ENCODE measurements at places on chromosomes 4 and X.

- no peak for DNase-seq
These were observed 133.6 kb upstream of the C1QTNF7 start for GRCh38 chr4:15294202-15294601.

DNA sequence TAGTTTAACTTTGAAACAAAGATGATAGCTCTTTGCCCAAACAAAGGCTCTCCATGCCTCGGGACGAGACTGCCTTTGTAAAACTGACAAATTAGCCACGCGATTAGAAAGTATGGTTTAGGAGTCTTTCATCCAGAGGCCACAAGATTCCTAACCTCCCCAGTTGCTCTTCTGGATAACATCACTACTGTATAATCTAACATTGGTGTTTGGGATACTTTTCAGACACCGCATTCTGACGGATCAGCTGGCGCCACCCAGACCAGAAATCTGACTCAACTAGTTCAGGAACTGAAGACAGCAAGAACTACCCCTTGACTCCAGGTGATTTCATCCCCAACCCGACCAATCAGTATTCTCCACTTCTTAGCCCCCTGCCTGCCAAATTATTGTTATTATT, 98.1 kb upstream of the TEX13D start:
- DNase-seq, result no peak

DNA sequence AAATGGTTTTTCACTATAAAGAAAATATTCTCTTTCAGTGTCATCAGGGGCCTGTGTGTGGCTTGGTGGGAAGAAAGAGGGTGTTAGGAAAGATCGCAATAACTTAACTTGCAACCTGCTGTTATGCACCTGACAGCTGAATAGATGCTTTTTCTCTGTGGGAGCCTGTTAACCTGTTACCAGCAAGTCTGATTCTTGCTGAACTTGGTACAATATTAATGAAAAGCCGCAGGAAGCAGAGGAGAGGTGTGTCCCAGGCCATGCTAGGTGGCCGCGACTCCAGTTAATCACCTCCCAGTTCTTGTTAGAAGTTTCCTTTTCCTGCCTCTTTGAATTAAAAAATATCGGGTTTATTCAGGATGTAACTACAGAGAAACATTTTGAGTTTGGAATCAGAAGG, 494.8 kb upstream of the AGA start:
- no peak for DNase-seq

- no peak for DNase-seq
These were observed at the start of gene SMPX for GRCh38 chrX:21757960-21758359. TSS of gene SMPX (minus strand) at chrX:21758116. CDS start at chrX:21754290, 3,826 bp downstream.

GRCh38 chr4:118762155-118762554, 73.8 kb downstream of the SEC24D start:
- DNase-seq, result no peak

- DNase-seq, result no peak
These were observed 1.1 kb downstream of the DCK start for GRCh38 chr4:70994387-70995099.

GRCh38 chrX:54208531-54208930, 25.5 kb upstream of the FAM120C start:
- DNase-seq, result no peak

- DNase-seq, result no peak
These were observed 424.5 kb upstream of the NR3C2 start for GRCh38 chr4:148866666-148867065.

DNA sequence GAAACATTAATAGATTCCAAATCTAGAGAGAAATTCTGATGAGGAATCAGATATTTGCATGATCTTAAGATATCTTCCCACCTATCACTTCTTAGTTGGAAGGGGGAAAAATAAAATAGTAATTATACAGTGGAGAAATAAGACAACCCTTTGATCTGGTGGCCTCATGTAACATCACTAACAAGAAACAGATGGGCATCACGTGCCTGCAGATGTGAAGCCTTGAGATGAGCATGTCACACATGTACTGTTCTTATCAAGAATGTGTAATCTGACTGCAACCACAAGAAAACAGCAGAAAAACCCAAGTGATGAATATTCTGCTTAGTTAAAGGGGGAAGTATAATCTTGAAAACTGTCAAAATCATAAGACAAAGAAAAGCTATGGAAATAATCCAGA, 31.4 kb upstream of the NKX6-1 start:
- DNase-seq, result no peak

DNA sequence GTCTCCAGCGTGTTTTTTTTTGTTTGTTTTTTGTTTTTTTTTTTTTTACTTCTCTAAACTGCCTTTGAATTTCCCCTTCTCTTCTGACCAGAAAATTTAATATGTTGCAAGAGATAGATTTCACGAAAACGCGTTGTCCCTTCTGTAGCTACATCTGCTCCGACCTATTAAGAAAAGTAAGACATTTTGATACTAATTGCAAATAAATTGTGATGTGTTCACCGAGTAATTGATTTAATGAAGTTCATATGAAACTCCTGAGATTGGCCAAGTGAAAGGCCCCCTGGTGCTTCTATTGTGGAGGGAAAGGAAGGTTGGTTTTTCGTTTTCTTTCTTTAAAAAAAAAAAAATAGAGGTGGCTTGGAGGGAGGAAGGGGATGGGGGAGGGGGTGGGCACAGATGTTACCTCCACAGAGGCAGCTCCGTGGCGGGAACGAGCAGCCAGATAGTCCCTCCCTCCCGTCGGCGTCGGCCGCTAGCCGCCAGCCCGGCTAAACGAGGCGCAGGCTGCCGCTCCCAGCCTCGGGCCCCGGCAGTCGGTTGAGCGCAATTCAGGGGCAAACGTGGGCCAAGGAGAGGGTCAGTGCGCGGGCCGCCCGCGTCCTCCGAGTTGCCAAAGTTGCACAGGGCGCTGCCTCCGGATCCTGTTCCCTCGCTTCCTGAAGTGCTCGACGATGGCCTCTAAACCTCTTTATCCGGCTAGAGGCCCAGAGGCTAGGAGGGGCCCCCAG, 139.1 kb upstream of the ZIC3 start:
- no peak for DNase-seq

DNA sequence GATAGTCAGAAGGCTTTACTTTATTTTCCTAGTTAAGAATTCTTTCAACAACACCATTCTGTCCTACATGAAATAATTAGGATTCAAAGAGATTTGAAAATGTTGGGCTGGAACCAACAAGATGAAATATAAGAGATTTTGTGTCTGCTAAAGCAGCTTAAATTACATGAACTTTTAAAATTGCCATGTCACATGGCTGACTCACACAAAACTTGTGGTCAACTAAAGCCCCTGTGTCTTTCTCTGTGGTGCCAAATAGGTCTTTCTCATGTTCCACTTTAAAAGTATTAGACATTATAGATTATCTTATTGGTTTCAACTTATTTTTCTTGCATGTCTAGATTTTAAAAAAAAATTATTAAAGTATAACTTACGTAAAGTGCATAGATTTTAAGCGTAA, 60.8 kb upstream of the FHL1 start:
- DNase-seq, result peak; percentile 3

- DNase-seq, result no peak
These were observed 10.1 kb downstream of the SYNPO2 start for GRCh38 chr4:118898684-118899138.

DNA sequence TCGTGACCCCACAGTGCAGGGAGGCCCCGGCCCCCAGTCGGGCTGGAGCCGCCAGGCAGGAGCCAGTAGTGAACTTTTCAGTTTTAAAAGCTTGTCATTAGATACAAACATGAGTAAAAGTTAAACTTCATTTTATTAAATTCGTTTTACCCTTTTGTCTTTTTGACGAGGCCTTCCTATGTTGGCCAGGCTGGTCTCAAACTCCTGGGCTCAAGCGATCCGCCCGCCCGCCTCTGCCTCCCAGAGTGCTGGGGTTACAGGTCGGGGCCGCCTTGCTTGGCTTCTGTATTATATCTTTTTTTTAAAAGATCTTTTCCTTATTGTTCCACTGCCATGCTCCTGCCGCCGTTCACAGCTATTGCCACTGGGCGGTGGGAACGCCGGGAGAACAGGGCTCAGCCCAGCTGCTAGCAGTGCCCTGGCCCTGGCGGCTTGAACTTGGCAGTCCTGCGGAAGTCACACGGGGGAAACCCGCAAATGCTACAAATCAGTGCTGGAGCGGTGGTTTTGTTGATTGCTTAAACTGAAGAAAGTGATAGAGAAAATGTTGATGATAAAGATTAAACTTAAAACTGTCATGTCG, 968 bp upstream of the NELFA start:
- peak; percentile 59 for DNase-seq

DNA sequence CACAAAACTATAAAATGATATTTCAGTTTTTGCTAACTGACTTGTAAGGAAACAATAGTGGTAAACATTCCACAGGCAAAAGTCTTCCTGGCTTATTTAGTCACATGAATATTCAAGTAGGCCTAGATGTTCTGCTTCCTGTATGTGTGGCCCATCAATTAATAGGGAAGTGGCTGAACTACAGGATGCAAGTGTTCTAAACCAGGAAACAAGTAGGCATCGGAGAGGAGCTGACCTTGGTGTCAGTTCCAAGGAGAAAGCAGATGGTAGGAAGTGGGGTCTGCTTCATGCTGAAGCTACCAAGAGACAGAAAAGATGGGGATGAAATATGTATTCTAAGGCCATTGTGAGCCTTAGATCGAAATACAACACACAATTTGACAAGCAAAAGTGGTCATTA, 149.7 kb downstream of the ANTXR2 start:
- no peak for DNase-seq

DNA sequence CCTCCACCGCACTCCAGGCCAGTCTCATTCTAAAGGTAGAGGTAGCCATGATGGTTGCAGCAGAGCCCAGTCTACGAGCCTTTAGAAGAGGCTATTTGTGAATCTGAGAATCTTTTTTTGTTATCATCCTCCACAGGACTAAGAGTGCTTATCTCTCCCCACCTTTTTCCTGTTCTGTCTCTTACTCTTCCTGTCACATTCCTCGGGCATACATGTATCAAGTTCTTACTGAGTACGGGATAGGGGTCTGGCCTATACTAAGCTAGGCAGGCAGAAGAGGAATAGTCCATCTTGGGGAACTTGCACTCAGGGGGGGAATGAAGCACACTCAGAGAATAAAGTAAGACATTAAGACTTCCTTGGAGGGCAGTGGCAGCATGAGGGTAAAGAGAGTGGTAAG, 25.7 kb downstream of the LAS1L start:
- DNase-seq, result no peak

GRCh38 chr4:2977211-2978088, 14.1 kb downstream of the GRK4 start:
- no peak for DNase-seq

DNA sequence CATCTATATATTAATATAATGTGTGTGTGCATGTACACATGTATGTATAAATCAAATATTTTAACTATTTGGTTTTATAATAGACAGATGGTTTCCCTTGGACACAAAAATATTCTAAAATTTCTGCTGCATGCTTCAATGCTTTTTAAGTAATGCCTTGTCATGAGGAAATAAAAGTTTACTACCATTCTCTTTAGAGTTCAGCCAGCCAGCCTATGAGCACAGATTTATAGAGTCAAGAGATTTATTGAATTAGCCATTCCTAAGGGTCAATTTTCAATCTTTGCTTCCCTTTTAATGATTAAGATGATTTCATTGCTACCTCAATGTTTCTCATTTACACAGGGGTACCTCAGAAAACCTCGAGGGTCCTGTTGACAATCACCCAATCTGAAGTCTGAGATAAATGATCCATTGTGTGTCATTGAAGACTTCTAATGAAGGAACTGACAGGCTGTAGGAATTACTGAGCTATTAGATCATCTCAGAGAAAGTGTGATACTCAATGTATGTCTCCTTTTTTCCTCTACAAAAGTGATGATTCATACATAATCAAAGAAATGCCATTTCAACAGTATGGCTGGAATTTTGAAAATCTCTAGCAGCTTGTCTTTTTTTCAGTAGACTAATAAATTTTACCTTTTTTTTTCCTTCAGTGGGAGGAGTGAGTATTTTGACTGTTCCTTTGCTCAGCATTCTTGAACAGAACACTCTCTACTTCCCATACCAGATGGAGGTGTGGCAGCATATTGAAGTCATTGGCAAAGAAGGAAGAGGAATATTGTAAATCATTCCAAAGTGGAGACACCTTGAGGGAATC, 222.6 kb upstream of the PCDH18 start:
- peak; percentile 48 for DNase-seq

DNA sequence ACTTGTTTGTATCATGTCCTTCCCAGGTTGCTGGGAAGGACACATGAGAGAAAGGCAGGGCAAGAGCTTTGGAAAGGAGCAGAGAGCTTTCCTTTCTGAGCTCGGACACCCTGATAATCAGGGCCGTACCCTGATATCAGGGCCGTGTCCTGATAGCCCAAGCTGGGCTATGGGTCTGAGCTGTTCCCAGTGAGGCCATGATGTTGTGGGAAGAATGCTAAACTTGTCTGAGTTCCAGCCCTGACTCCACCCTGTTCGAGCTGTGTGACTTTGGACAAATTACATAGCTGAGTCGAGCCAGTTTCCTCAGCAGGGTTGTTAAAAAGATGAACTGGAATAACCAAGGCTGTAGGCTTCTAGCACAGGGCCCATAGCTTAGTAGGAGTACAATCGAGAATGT, 3.3 kb upstream of the CXCR3 start:
- DNase-seq, result no peak

GRCh38 chr4:78454016-78454415, 97.6 kb upstream of the ANXA3 start:
- DNase-seq, result no peak

- DNase-seq, result no peak
These were observed 7.1 kb upstream of the SCRG1 start for GRCh38 chr4:173405840-173406606.

- DNase-seq, result no peak
These were observed 72.0 kb upstream of the DHRSX start for GRCh38 chrX:2572740-2573139.

DNA sequence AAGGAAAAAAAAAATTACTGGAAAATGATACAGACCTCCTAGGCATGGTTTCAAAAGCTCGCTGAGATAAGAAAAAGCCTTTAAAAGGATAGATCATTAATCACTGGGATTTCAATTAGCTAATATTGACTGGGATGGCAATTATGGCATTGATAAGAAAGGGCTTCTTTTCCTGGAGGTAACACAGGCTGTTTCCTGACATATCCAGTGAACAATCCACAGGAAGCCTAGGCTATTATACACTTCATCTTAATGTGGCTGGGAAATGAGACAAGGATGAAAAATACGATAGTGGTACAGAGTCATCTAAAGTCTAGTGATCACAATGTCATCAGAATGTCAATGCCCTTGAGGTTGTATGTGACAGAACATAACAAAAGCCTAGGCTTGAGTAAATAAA, 1579.3 kb downstream of the C4orf33 start:
- DNase-seq, result no peak
